ENCODE measurements at places on chromosomes 16 and 17.

DNA sequence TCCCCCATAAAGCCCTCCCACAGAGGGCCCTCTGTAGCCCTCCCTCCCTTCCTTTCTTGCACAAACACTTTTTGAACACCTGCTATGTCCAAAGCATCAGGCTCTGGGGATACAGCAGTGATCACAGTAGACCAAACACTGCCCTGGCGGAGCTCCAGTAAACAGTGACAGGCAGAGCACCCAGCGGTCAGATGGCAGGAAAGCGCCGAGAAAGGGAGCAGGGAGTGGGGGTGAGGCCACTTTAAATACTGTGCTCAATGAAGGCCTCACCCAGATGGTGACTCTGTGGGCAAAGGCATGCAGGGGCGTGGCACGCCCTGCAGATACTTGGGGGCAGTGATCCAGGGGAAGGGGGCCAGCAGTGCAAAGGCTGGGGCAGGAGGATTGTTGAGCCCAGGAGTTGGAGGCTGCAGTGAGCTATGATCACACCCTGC lies 7.6 kb downstream of the PRR29 start:
- DNase-seq: no peak

DNA sequence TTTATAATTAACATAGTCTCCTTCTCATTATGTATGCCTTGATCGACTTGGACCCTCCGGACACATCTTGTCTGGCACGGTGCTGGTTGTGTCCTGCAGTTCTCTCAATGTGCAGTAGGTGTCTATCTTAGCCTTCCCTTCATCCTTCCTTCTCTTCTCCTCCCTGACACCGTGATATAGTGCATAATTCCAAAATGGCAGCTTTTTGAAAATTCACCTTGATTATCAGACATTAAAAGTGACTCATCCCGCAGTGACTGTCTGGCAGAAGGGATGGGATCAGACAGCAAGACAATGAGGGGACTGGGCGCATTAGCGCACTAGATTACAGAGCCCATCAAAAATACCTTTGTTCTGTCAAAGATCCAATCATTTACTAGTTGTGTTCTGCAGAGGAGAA lies 70.0 kb upstream of the PMFBP1 start:
- peak; percentile 3 for DNase-seq

DNA sequence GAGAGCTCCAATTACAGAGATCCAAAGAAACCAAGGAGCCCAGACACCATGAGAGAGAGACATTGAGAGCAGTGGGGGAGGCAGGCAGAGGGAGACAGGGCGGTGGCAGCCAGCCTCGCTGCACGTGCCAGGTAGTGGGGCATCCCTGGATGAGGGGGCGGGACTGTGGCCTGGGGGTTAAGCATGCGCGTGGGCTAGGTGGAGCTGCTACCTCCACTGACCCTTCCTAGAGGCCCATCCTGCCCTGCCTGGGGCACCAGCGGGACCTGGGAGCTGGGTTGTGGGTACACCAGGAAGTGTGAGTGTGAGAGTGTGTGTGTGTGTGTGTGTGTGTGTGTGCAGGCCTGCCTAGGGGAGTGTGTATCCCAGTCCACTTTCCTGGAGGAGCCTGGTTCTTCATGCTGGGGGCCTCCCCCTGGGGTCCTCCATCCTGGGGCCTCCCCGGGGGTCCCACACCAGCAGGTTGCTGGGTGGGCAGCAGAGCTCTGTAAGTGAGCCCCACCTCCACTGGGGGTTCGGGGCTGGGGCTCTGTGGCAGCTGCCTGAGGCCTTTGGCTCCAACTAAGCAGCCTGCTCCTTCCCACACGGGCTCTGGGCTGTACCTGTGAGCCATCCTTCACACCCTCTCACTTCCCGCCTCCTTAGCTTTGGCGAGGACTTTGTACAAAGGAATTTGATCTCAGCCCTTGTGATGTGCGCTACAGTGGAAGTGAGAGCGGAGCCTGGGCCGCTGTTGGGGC lies 127.4 kb downstream of the IRF8 start:
- DNase-seq: no peak

- peak; percentile 68 for DNase-seq
These were observed 21.5 kb downstream of the MYH11 start for GRCh38 chr16:15835136-15835878.

GRCh38 chr17:79840269-79840988 lies 1.2 kb upstream of the CBX4 start:
- no peak for DNase-seq

Measured in activated CD4-positive, alpha-beta T cell treated with anti-CD3 and anti-CD28 coated beads, Interleukin-2, amount 50 U/mL, for 16 hours (primary cell).